MM.1S (cell line): ENCODE measurements at places on chromosomes 1 and 21.

DNA sequence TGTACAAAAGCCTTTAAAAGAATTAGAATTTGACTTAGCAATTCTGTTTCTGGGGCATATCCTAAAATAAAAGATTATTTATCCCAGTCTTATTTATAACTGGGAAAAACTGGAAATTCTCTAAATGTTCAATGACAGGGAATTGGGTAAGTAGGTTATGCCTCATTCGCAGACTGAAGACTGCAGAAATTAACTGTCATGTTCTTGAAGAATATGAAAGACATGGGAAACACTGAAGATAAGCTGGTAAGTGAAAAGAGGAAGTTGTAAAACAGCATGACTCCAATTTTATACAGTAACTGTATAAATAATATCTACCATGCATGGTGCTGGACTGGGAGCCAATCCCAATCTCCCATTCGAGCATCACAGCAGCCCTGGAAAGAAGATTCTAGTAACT, 50.6 kb upstream of the SLC2A1 start:
- no peak for DNase-seq

GRCh38 chr1:8351693-8352470, 34.0 kb downstream of the SLC45A1 start:
- no peak for DNase-seq

GRCh38 chr21:38140207-38140903, 116.4 kb upstream of the KCNJ15 start:
- no peak for DNase-seq

DNA sequence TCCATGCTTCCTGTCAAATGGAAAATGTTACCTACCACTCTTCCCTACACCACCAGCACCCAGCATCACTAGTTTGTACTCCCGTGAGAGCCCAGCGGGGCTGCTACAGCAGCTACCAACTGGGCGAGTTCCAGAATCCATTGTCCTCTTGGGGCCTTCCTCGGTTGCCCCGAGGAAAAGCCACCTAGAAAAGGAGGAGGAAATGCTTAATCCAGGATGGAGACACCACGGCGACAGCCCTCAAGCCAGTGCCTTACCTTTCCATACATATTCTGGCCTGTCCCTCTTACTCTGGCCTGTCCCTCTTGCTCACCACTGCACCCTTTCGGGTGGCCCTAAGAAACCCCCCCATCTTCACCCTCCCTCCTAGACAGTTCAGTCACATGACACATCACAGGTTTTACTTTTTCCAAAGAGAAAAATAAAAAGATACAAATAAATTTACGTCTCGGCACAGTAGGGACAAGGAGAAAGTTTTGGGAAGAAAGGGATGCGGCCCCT, 478 bp downstream of the RIT1 start:
- DNase-seq = no peak

- DNase-seq = no peak
Measured at GRCh38 chr1:110927484-110928075, 36.1 kb downstream of the LRIF1 start.

DNA sequence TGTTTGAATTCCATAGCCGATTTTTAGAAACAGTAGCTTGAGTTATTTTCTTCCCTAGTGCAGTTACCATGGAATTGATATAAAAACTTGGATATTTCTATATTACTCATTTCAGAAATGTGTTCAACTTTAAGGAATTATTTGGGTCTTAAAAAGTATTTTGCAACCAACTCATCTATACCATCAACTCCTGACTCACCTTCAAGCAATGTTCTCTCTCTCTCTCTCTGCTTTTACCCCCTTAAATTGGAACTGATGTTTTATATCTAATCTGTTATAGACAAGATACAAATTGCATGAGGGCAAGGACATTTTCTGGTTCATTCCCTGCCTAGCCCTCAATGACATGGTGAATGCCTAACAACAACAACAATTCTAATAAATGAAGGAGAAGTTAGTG, 214.7 kb upstream of the NRIP1 start:
- DNase-seq = no peak

GRCh38 chr1:209931141-209931540, 6.9 kb upstream of the SYT14 start:
- no peak for DNase-seq

DNA sequence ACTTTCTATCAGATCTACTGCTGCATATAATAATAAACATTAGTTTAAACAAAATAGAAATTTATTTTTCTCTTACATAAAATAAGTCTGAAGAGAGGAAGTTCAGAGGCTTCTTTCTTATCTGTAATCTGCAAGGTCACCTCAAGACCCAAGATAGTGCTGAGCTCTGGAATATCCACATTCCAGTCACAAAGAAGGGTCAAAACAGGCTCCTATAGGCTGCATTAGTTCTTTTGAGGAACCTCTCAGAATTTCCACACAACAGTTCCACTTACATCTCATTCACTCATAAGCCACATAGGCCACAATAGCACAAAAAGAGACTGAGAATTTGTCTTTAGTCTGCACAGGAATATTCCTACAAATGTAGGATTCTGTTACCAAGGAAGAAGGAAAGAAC, 15.4 kb downstream of the DYNLT5 start:
- no peak for DNase-seq
